ENCODE measurements at places on chromosomes 12 and 14. TPM values are rescaled to one million over a fixed set of nuclear protein-coding genes. Genes with fewer than 3 reads are reported as not detected.

GRCh38 chr12:4943067-4943937 is 33.6 kb downstream of the KCNA1 start:
- no peak for DNase-seq

- DNase-seq, result no peak
Observed at GRCh38 chr12:4056910-4057845, 184.0 kb upstream of the PARP11 start.

DNA sequence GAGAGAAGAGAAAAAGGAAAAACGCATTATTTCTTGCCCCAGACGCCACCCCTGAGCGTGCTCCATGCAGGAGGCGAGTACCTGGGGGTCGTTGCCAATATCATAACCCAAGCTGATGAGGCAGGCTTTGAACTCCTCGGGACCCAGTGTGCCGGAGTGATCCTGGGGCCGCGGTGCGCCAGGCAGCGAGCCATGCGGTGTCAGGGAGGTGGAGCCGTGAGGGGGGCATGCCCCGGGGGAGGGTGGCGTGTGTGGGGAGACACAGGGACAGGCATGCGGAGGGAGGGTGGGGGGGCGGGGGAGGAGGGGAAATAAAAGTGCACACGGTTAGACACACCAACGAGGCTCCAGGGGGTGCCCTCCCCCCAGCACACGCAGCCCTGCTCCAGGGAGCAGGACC is 86.0 kb upstream of the ZFP36L1 start:
- DNase-seq, result no peak

GRCh38 chr14:69879175-69880043 is at the start of gene SMOC1:
TSS of gene SMOC1 (plus strand) at chr14:69879416. CDS start at chr14:69879679, 263 bp downstream.
- DNase-seq, result no peak

GRCh38 chr12:68349921-68350606 is 17.9 kb upstream of the MDM1 start:
- DNase-seq, result no peak

GRCh38 chr12:115998119-115998633 is 279.3 kb downstream of the MED13L start:
- no peak for DNase-seq

- DNase-seq, result peak; percentile 89
Observed at GRCh38 chr12:569803-570434, 93.3 kb downstream of the NINJ2 start.

- no peak for DNase-seq
Observed at GRCh38 chr12:45909041-45909713, 81.2 kb downstream of the SCAF11 start.

DNA sequence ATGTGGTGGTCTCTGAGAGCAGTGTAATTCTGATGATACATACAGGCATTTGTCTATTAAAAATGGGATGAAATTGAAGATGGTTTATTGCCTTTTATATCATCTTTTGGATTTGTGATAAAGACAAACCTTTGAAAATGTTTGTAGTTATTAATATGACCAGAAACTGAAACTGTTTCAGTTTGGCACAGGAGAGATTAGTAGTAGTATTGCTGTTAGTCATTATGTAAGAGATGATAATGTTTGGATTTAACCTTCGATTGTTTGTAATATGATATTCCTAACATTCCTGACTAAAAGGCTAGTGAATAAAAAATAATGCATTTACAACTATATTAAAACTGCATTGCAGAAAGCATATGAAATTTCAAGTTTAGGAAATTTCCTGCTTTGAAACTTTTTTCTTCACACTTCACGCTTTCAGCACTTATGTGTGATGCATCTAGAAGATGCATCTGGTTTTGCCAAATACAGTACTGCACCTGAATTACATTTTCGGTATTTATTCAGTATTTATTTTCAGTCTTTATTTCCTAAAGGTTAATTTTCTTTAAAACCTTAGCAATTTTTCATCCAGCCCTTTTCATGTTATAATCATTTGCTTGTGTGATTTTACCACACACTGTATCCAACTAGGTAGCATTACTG is 25.5 kb downstream of the ADIPOR2 start:
- DNase-seq, result no peak

DNA sequence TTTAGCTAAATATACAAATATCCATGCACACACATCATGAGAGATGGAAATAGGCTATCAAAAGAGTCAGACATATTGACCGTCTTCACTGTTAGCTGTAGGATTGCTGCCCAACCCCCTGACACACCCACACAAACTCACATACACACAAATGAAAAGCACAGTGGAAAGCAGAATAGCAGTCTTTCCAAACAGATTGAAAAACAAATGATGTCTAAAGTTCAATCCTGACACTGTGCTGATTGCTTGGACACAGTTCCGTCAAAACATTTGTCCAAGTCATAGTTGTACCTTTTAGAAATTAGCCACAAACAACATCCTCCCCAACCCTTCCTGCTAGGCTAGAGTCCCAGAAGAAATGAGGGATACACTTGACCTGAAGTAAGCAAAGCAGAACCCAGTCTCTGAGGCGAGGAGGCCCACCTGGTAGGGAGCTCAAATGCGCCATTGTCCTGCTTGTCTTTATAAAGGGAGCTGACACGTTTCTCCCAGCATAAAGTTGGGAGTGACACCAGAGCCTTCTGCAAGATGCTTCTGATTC is at the start of gene PRH2:
Gene PRH2, plus strand, starts transcription at position 491 of the 541 bp plus-strand sequence. Its CDS starts 38 bp downstream, at position 529.
- no peak for DNase-seq

DNA sequence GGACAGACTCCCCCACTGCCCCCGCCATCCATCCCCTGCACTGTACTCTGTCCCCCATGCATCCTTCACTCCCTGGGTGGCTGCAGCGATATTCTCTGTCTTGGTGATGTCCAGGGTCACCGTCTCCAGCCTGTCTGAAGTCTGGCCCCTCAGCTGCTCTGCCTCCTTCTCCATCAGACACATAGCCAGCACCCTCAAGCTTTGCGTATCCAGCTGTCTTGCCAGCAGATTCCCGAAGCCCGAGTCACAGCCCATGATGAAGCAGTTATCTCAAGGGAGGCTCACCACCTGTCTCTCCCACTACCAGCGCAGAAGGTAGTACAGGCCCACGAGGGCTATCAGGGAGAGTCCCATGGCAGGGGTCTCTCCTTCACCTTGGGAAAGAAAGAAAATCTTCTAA is 77.8 kb downstream of the HSD17B6 start:
- DNase-seq, result peak; percentile 36

- DNase-seq, result no peak
Observed at GRCh38 chr14:53663709-53664108, 292.9 kb downstream of the BMP4 start.

DNA sequence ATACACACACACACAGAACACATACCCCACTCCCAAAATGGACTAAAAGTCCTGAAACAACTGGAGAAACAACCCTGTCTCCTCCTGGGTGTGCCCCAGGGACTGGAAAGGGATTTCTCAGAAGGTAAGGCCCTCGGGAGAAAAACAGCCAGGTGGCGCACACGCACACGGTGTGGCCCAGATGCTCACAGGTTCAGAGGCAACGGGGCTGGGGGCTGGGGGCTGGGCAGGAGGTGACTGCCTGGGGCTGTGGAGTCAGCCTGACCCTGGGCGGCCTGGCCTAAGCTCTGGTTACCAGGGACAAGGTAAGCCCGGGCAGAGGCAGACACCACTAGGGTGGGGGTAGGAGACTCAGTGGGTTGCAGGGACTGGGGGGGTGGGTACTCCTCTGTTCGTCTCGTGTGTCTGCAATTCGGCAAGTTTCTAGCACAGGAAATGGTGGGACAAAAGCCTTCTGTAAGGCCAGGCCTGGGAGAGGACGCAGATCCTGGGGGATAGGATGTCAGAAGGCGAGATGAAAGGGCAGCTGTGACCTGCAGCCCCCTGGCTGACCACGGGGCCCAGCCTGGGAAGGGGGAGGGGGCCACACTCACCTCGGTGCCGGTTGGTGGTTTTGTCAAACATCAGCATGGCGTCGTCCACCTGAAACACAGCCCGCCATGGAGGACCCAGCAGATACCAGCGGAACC is 10.4 kb downstream of the MSI1 start:
- no peak for DNase-seq

DNA sequence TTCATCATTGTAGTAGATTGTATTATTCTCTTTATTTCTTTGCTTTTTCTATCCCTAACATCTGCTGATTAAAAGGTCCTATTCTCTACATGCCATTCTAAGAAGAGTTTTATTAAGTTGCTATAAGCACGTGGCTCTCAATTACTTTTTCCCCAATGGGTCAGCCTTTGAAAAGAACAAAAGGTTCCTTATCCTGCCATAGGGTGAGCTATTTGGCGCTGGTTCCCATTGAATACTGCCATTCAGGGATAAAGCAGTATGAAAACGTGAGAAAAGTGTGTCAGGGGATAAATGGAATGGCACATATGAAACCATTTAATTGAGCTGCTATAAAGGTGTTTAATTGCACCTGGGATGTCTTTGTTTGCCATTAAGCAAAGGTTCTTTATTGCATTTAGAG is 80.9 kb downstream of the SYNE2 start:
- DNase-seq, result no peak

DNA sequence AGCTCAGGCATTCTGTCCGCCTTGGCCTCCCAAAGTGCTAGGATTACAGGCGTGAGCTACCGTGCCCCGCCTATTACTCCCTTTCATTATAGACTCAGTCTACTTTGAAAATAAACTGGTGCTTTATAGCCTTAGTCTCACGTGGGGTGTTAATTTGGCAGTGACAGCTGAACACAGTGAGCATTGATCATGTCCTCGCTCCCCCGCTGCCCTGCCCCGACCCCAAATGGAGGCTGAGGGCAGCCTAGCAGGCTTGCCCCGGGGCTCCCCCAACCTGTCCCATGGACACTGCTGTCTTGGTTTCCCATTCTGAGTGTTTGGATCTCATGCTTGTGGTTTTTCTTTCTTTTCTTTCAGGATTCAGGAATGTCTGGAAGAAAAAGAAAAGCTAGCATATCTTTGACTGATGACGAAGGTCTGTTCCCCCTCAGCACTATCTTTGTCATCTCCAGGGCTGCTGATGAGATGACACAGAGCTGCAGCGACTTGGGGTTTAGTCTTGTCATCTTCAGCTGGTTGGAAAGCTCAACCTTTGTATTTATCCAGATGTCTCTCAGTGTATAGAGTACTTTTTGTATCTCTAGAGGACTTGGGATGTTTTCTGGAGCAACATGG is 42.2 kb downstream of the EP400 start:
- DNase-seq, result no peak

- no peak for DNase-seq
Observed at GRCh38 chr12:125871811-125872594, 806.8 kb downstream of the AACS start.

- no peak for DNase-seq
Observed at GRCh38 chr12:43858096-43858495, 22.2 kb downstream of the TMEM117 start.

DNA sequence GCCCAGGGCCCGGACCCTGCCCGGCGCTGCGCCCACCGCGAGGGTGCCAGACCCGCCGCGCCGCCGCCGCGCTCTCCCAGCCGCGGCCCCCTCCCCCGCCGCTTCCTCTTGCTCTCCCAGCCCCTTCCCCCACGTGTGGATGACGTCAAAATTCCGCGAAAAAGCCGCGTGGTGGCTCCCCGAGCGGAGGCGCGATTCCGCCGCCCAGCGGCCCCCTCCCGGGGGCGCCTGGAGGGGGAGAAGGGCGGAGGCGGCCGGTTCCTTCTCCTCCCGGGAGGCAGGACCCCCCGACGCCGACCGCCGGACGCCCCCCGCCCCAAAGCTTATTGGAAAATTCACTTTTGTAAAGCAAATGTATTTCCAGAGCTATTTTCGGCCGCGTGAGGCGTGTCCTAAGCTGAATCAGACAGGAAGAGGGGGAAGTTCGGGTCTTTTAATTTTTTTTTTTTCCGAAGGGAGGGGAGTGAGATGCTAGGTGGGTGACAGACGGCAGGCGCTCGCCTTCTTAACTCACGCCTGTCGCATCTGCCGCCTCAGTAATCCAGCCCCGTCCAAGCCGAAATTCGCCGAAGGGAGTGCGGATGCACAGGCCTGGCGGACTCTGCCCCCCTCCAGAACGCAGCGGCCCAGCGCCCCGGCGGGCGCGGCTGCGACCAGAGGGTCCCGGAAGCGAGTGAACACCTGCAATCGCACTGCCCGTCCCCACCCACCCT is 4.1 kb upstream of the CCND2 start:
- peak; percentile 81 for DNase-seq

DNA sequence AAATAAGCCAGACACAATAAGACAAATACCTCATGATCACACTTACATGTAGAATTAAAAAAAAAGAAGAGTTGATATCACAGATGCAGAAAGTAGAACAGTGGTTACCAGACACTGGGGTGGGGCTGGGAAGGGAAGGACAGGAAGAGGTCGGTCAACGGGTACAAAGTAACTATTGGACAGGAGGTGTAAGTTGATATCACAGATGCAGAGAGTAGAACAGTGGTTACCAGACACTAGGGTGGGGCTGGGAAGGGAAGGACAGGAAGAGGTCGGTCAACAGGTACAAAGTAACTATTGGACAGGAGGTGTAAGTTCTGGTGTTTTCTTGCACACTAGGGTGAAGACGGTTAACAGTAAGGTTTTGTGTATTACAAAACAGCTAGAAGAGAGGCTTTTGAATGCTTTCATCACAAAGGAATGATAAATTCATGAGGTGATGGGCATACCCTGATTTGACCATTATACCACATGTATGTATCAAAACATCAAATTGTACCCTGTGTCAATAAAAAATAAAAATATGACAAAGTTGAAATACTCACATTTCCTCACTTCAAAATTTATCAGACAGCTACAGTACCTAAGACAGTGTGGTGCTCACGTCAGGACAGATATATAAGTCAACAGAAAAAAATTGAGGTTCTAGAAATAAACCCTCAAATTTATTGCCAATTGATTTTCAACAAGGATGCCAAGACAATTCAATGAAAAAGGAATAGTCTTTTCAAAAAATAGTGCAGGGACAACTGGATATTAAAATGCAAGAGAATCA is 32.8 kb downstream of the GALC start:
- no peak for DNase-seq

DNA sequence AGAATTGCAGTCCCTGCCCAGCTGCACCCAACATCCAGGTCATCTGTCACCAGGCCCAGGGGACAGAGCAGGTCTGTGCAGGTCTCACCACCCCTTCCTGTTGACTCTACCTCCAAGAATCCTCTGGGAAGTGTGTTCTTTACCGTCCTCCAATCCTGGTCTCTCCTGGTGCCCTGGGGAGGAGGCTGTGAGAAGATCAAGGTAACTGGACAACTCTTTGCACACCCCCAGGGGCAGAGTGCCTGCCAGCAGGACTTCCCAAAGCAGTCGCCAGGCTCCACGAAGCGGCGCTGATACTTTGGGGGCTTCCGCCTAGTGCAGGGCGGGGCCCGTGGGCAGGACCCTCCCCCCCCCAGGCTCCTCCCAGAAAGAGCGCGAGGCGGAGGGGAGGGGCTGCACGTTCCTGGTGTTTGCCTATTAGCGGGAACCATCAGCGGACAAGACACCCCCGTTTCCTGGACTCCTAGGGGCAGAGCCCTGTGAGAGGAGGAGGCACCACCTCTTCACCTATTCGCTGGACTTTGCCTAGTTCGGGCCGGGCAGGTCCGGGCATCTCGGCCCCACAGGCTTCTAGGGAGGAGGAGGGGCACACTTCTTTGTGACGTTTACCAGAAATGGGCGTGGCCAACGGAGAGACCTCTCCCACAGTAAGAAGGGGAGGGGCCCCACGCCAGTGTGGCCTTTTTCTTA is 918.0 kb downstream of the AACS start:
- DNase-seq, result peak; percentile 44

Gene RAD9B
- not detected for total RNA-seq

Gene VPS33A
- 10.1 TPM for total RNA-seq

Gene RD3L
- total RNA-seq, result not detected

Gene GNB3
- total RNA-seq, result 0.48 TPM

Gene COX8C
- total RNA-seq, result not detected

Gene CMTM5
- not detected for total RNA-seq

Measured in omental fat pad (tissue), 4 donors.